GM12864 (cell line): ENCODE measurements at places on chromosomes 5 and 9.

- no peak for DNase-seq
These were observed 208.6 kb upstream of the PAPPA start for GRCh38 chr9:115945009-115945431.

- no peak for DNase-seq
These were observed 71.4 kb downstream of the MYO10 start for GRCh38 chr5:16864631-16865131.

GRCh38 chr5:90843443-90843842 lies 284.8 kb downstream of the ADGRV1 start:
- DNase-seq: no peak

- DNase-seq: no peak
These were observed 2.2 kb downstream of the AMACR start for GRCh38 chr5:34005681-34006080.

DNA sequence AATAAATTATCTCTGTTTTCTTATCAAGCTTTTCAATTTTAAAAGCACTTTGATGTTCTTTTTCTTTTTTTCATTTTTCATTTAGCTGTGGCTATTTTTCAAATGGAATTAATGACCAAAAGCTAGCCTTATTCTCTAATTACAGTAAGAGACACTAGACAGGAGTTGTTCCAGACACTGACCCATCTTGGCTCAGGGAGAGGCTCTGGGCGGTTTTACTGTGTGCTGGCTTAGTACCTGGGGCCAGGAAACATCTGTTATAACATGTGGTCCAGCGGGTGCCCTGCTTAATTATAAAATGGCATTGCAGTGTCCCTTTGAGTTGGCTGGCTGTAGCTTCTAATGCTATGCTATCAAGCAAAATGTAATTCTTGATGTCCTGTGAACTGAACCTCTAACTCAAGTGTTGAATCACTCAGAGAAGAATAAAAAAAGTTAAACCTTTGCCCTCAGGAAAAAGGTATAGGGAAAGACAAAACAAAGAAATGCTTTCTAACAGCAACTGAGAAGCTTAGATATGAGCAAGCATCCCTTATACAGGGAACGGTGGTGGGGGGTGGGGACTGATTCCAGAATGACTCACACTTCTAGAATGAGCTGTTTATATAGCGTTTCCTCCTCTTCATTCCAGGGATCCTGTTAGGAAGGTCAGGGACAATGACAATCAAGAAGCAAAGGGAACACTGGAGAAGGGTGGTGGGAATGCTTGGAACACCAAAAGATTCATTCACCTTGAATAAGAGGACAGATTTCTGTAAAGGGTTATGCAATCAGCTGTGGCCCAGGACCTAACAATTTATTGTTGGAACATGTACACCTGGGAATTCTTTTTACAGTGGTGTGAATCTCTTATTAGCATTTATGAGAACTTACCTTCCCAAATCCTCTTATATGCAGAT lies 58.7 kb upstream of the NFIB start:
- DNase-seq: no peak

GRCh38 chr5:109718632-109719031 lies 28.9 kb downstream of the MAN2A1 start:
- DNase-seq: no peak

DNA sequence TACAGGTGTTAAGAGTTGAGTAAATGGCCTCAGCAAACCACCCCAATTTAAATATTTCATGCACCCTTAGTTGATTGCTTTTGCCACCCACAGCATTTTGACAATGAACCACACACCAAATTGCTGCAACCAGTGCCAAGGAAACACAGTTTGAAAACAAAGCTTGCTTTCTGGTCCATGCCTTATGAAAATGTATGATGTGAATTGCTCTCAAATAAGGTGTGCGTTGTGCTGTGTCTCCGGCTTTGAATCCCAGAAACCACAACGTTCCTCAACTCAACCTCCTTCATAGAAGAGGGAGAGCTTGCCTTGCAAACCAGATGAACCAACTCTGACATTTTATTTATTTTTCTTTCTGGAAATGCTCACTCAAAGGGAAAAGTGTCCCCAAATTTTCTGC lies 762.7 kb downstream of the TLE1 start:
- no peak for DNase-seq

GRCh38 chr9:209143-209758 lies 5.4 kb upstream of the DOCK8 start:
- no peak for DNase-seq

DNA sequence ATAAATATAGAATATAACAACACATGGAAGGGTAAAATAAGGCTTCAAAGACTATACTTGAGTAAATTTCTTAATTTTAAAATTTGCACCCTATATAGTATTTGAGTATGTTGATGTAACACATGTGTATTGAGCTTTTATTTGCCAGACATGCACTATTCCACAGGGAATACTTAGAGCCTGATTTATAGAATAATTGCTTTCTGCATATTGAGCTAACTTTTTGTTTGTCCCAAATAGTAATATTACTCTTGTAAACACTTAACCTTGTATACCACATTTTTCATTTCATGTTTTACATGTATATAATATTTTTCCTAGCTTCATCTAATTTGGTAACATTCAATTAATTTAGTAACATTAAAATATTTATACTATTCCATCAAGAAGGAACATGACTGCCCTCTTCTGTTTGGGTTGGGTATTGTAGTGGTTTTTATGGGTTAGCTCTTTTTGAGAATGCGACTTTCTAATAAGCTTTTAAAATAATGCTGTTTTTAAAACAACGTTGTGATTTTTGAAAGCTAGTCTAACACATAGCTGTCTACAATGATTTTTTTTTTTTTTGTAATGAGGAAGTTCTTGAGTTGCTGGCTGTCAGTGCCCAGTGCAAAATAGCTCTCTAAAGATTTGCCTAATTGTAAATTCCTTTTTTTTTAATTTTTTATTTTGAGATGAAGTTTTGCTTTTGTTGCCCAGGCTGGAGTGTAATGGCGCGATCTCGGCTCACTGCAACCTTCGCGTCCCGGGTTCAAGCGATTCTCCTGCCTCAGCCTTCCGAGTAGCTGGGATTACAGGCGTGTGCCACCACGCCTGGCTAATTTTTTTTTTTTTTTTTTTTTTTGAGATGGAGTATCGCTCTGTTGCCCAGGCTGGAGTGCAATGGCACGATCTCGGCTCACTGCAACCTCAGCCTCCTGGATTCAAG lies 4.8 kb downstream of the SUB1 start:
- no peak for DNase-seq

GRCh38 chr5:89060768-89061167 lies 177.8 kb upstream of the MEF2C start:
- DNase-seq: no peak

DNA sequence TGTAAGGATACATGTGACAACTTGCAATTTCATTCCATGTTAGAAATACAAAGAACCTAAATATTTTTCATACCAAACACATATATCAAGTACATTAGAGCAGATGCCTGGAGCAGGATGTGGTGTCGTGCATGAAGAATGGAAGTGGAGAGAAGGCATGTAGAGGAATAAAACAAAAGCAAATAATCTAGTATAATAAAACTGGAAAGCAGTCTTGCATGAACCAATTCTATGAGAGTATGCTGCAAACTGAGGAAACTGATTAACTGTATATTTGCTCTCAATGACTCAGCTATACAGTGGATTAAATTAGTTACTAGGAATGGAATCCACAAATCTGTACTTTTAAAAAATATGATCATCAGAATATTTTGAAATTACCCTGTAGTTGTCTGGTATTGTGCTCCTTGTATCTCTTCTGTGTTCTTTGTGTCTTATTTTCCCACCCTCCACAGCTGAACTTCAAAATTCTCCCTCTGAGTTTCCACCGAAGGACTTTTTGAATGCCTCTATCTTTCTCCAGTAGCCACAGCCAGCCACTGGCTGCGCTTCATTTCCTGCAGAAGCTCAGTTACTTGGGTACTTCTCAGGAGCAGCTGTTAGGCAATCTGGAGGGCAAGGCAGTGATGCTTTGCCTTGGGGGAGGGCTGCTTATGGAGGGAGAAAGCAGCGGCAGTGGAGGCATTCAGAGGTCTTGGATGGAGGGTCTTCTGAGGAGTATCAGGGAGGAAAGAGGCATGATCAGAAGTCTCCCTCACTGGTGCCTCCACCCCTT lies 608.0 kb downstream of the BRINP1 start:
- DNase-seq: no peak

DNA sequence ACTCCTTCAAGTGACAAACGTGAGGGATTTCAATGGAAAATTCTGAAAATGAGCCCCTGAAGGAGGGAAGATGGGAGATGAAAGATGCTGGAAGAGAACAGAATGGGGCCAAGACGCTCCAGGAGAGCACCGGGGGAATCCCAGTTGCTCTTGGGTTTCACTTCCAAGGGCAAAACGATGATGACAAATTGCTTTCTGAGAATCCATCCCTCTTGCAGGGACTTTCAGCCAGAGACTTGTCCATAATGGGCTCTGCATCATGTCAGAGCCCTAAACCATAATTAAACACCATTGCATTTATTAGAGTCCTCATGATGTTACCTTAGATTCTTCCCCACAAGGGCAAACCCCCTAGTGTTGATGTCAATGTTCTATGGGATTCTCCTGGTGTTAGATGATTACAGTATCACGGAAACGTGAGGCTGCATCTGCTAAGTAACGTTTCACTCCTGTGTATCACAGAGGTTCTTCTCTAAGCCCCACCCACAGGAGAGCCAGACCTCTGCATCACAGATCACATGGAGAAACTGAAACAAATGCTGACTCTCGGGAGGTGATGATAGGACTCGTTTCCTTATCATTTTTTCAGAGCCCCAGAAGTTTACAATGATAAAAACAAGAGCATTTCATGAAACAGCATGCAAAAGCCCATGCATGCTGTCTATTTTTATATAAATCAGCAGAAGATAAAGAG lies 114.4 kb downstream of the TENT4A start:
- DNase-seq: peak; percentile 33

DNA sequence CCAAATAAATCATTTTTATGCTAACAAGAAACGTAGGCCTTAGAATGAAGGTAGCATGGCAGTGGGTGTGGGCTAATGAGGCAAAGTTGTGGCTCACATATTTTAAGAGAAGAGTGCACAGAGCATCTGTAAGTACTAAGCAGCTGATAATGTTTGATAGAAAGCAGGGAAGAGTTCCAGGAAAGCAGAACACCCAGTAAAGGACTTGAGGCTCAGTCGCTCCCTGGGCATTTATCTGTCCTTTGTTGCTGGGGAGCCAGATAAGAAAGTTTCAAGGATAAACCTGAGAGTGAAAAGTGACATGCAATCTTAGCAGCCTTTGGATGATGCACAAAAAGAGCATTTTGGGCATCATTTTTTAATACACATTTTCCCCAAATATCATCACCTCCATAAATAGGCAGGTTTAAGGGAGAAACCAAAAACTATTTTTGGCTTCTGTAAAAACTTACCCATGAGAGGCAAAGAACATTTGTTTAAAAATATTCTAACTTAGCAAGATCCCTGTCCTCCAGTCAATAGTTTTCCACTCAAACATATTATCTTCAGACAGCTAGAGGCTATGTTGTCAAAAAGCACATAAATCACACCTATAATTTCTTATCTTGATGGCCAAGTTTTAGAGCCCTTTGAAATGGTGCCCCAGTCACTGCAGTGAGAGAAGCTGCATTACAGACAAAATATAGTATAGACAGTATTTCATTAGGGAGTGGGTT lies 3.4 kb downstream of the FREM1 start:
- DNase-seq: no peak

- DNase-seq: no peak
These were observed 9.4 kb upstream of the GM2A start for GRCh38 chr5:151243564-151243963.

- no peak for DNase-seq
These were observed 44.2 kb downstream of the NKD2 start for GRCh38 chr5:1052641-1053390.

GRCh38 chr5:74766418-74766848 lies 484 bp downstream of the GFM2 start:
- DNase-seq: no peak

- no peak for DNase-seq
These were observed 315.3 kb downstream of the GADD45G start for GRCh38 chr9:89920131-89920530.

DNA sequence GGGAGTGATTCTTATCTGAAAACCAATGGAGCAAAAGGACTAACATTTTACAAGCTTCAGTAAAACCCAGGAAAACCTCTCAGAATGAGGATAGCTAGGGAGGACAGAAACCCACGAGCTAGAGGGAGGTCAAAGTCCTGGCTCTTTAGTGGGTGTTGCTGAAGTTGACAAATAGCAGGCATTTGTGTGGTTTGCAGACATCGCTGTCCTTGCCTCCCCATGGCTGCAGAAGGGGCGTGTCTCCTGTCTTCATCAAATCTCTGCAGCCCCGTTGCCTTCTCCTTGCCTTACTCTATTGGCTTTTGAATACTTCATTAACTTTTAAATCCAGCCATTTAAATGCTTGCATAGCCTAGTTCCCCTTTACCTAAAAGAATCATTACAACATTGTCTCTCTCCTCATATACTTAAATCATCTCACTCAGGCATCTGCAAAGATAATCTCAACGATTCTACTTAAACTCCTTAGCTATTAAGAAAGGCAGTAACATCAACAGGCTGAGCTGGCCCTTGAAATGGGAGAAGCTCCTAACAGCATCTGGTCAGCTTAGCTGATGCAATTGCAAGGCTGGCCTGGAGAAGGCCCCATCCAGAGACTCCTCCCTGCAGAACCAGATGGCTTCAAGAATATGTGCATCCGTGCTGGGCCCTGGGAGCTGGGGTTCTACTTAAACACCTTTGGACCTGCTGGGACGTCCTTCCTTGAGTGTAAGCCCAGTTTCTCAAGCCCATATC lies 152.8 kb upstream of the TAS2R1 start:
- no peak for DNase-seq

GRCh38 chr9:2639786-2640185 lies 18.2 kb downstream of the VLDLR start:
- no peak for DNase-seq

- no peak for DNase-seq
These were observed 143.1 kb upstream of the FBN2 start for GRCh38 chr5:128681096-128681495.

- no peak for DNase-seq
These were observed 381.1 kb downstream of the ZNF608 start for GRCh38 chr5:124365361-124365801.

- no peak for DNase-seq
These were observed 29.0 kb downstream of the ACO1 start for GRCh38 chr9:32413424-32413823.

DNA sequence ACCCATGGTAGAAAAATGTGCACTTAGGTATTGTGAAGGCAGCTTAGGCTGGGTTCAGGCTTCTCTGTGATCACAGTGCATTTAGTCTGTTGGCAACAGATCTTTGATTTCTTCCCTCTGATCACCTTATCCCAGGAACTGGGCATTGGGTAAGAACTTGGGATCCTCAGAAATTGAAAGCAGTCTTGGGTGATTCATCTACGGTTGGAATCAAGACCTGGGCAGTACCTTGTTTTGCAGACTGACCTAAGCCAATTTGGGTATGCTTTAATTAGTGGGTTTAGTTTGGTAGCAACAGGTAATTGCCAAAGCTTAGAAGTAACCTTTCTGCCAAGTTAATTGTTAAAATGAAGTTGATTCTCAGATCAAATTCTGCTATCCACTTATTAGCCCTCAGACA lies 17.8 kb downstream of the ENTREP1 start:
- no peak for DNase-seq
